ENCODE measurements at places on chromosomes 3 and 15. TPM values are rescaled to one million over a fixed set of nuclear protein-coding genes. Genes with fewer than 3 reads are reported as not detected.

DNA sequence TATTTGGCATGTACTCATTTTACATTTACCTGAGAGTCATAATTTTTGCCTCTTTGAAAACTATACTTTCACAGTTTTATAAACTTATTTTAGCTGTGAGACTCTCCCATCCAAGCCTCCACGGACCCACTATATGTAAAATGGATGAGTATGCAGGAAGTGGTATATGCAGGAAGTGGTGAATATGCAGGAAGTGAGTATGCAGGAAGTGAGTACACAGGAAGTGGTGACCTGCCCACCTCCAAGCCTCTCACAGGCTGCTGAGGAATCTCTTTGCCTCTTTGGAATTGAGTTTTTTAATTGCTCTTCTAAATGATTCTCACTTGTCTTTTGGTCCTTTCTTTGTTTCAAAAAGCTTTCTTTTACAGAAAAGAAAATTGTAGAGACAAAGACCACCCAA lies 85.2 kb downstream of the KBTBD8 start:
- no peak for DNase-seq

DNA sequence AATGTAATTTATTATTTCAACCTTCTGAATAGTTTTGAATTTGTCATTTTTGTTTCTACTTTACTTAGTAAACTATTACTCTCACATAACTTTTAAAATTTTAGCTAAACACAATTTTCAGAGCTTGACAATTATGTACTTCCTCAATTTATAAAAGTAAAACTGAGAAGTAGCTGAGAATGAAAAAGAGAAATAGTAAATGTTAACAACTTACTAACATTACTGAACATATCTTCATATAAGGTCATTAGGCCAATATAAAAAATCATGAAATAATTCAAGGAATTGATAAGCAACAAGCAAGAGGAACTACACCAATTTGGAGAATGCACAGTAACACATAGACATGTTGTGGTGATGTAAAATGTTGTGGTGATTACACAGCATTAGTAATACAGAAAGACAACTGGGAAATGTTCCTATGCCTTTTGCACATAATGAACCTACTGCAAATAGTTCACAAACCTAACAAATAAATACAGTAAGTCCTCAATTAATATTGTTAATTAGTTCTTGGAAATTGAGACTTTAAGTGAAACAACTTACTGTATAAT lies 137.9 kb downstream of the CBLB start:
- no peak for DNase-seq

GRCh38 chr3:62073038-62073437 lies 300.3 kb downstream of the FEZF2 start:
- DNase-seq, result no peak

Gene PRSS50
- polyA plus RNA-seq, result 0.19 TPM

- DNase-seq, result no peak
Observed at GRCh38 chr15:83436513-83437158, 10.5 kb upstream of the SH3GL3 start.

Gene JMJD7
- 7.7 TPM for polyA plus RNA-seq

DNA sequence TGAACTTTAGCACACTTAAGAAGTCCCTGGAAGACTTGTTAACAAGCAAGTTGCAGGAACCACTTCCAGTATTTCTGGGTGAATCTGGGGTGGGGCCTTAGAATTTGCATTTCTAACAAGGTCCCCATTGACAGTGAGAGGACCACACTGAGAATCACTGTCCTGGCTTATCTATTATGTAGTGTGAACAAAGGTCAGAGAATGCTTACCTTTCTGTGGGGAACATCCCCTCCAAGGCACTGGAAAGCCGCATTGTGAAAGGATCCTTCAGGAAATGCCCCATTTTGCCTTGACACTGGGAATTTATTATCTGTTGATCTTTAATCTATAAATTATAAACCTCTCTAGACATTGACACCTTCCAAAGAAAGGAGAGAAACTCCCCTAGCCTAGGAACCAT lies 74.8 kb downstream of the IGF2BP2 start:
- no peak for DNase-seq

DNA sequence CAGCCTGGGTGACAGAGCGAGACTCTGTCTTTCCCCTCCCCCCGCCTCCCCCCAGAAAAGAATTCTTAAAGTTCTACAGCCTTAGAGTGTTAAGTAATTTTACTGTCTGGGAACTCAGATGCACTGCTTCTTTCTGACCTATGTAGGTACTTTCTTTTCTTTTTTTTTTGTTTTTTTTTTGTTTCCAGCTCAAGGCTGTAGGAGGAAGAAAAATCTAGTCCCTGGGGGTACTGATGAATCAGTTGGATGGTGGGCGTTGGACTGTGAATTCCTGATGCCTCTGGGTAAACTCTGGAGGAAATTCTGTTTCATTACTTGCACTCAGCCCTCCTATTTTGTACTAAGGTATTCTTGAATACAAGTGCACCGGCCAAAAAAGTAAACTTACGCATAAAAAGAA lies 10.8 kb downstream of the GHRL start:
- DNase-seq, result no peak

Gene ST8SIA2
- 15.6 TPM for polyA plus RNA-seq

Gene RYK
- polyA plus RNA-seq, result 51.5 TPM

- no peak for DNase-seq
Observed at GRCh38 chr15:25985165-25985564, 122.0 kb upstream of the ATP10A start.

DNA sequence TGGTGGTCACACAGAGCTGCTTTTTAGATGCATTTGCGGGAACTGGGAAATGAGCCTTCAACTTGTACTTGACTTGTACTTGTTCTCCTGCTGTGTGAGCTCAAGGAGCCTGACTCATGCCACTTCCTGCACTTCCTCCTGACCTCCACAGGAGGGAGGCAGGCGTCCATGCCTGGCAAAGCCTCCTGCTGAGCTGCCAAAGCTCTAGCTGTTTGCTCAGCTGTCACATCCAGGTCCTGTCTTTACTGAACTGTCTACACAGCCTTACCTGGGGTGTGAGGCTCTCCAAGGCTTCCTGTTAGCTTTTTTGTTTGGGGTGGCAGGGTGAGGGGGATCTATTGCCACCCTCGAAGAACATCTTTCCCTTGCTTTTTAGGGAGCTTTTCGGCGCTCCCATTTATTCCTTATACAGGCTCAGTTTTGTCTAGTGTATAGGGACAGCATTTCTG lies 6.4 kb downstream of the THPO start:
- DNase-seq, result peak; percentile 75

Gene CAPN3
- 495 TPM for polyA plus RNA-seq

Gene GOLGA8Q
- polyA plus RNA-seq, result 2.0 TPM

DNA sequence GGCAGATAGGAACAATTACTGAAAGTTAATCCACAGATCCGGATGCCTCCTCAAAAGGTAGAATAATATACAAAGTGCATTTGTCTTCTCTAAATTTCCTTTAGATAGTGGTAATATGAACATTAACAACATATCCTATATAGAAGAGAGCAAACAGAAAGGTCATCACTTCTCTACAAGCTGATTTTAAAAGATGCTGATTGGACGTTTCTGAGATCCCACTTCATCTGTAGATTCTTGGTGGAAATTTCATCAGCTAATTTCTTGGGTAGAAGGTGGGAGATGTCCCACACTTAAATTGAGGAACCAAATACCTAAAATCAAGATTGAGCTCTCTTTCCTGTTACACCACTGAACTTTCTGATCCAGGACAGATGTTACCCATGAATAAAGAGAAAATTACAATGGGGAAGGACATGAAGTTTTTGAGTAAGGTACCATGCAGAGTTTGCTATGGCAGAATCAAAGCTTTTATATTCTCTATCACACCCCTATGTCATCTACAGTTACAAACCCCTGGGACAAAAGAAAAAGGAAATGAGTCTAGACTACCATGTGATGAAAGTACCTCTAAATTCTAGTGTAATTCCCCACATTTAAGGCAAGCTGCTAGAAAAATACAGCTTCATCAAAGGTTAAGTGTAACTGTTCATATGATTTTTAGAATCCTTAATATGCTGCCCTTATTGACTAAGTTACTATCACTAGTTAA lies 189.2 kb upstream of the SETMAR start:
- DNase-seq, result no peak

DNA sequence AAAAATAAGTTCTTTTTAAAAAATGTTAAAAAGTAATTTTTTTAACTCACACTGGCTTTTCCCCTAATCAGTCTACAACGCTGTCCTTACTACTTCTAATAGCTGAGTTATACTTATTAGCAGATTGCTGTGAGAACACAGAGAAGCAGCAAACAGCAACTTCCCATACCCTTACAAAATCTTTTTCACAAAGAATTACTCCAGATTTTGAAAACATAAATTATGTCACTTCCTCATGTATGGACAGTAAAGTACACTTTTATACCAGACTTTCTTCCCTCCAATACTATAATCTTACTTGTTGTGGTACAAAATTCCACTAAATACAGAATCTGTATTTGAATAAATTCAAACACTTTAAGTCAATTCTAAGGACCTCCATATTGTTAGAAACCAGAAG lies 2.1 kb downstream of the PHC3 start:
- no peak for DNase-seq

Gene HCLS1
- polyA plus RNA-seq, result 6.3 TPM

Gene ISLR
- 142 TPM for polyA plus RNA-seq

DNA sequence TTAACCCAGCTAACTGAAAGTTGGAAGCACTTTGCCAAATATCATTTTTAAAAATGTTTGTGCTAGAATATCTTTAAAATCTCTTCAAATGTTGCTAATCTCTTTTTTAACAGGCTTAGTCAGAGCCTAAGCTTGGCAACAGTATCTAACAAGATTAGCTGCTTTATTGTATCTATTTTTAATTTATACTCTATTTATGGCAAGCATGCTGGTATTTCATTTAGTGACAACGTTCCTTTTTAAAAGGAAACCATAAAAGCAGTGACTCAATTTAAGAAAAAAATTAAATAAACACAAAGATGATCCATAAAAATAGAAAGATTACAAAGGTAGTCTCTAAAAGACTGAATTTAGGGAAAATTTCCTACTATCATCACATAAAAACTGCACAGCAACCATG lies 40.5 kb downstream of the SLC12A6 start:
- no peak for DNase-seq

GRCh38 chr15:33068511-33068990 lies 126.0 kb downstream of the FMN1 start:
- no peak for DNase-seq

Gene ACTRT3
- 2.6 TPM for polyA plus RNA-seq

- DNase-seq, result peak; percentile 4
Observed at GRCh38 chr3:61381745-61382392, 130.6 kb upstream of the FHIT start.

- no peak for DNase-seq
Observed at GRCh38 chr3:167733961-167734497, 663 bp downstream of the PDCD10 start.

GRCh38 chr3:41352510-41352909 lies 153.2 kb downstream of the CTNNB1 start:
- no peak for DNase-seq

Gene CTXN2
- polyA plus RNA-seq, result not detected

Gene ZNF620
- polyA plus RNA-seq, result 2.5 TPM

Gene DAPK2
- polyA plus RNA-seq, result 4.4 TPM

Gene SNAPC5
- 33.7 TPM for polyA plus RNA-seq

Gene ELL3
- polyA plus RNA-seq, result 1.8 TPM

Data from forelimb muscle (tissue), 1 donor.